ENCODE measurements at places on chromosomes 7 and 10.

DNA sequence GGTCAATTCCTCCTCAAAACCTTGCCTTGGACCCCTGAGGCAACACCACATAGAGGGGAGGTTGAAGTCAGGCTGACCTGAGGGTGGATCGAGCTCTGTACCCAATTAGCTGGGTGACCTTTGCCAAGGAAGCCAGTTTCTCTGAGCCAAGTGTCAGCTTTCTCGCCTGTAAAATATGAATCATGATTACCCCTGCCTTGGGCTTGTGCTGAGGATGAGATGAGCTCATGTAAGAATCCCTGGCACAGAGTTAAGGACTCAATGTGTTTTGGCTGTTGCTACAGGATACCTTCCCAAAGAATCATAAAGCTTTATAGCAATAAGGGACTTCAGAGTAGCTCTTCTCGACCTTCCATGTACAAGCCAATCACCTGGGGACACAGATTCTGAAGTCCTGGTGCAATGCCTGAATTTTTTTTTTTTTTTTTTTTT is 43.5 kb upstream of the CACUL1 start:
- ATAC-seq: no peak

DNA sequence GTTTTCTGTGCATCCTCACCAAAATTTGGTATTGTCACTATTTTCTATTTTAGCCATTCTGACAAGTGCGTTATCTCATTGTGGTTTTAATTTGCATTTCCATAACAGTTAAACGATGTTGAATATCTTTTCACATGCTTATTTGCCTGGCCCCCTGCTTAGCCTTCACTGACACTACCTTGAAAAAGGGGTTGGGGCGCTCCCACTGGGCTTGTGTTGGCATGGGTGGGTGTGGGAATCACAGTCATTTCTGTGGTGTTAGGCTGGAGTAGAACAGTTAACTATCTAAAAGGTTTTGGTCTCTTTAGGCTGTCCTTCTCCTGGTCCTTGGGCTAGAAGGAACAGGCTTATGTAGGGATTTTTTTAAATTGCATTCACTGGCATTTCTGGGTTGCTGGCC is 72.2 kb upstream of the TMEM140 start:
- ATAC-seq: no peak

DNA sequence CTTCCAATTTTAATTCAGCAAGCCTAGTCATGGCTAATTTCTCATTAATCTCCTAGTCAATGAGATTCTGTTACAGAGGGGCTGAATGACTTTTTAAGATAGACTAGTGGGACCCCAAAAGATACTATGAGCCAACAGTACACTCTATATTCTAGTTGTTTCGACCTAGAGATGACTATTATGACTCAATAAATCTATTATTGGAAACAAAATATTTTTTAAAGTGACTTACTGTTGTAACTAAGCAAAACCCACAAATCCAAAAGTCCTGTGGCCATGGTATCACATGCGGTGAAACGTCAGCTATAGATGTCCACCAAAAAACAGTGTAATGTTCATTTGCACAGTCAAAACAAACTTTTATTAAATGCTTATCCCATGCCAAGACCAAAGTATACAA is 95.3 kb upstream of the ADO start:
- no peak for ATAC-seq

DNA sequence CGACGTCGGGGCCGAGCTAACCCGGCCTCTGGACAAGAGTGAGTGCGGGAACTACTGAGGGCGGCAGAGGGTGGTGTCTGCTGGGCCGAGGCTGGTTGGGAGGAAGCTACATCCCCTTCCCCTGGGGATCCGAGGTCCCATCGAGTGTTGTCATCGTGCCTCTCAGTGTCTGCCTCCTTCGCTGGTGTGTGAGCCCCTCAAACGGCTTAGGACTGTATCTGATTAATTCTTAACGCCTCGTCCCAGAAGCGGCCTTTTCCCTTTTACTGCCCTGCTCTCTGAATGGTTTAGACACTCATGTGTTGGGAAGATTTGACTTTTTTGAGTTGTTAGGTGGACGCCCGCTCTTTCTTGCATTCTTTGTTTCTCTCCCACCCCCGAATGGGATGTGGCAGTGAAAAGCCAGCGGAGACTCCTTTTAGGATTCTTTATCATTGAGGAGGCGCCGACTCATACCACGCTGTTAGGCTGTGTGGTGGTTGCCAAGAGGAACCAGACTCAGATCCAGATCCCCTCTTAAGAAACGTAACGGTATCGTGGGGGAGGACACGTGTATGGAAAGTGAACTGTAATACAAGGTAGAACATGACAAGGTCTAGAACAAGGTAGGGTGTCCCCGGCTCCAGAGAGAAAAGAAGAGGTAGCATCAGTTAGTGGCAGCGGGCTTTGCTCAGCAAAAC is 631 bp downstream of the SUPV3L1 start:
- peak; percentile 30 for ATAC-seq

DNA sequence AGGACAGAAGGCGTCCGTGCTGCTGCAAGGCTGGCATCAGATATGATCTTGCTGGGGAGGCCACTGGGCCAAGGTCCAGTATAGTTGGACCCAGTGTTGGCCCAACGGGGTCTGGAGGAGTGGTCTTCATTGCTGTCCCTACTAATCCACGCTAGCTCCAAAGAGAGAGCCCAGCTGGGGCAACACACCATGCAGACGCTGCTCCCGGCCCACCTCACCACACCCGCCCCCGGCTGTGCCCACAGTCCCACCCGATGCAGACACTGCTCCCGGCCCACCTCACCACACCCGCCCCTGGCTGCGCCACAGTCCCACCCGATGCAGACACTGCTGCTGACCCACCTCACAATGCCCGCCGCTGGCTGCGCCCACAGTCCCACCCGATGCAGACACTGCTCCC is 121.5 kb downstream of the VIPR2 start:
- ATAC-seq: no peak

GRCh38 chr7:112143136-112143535 is 63.1 kb downstream of the DOCK4 start:
- no peak for ATAC-seq

DNA sequence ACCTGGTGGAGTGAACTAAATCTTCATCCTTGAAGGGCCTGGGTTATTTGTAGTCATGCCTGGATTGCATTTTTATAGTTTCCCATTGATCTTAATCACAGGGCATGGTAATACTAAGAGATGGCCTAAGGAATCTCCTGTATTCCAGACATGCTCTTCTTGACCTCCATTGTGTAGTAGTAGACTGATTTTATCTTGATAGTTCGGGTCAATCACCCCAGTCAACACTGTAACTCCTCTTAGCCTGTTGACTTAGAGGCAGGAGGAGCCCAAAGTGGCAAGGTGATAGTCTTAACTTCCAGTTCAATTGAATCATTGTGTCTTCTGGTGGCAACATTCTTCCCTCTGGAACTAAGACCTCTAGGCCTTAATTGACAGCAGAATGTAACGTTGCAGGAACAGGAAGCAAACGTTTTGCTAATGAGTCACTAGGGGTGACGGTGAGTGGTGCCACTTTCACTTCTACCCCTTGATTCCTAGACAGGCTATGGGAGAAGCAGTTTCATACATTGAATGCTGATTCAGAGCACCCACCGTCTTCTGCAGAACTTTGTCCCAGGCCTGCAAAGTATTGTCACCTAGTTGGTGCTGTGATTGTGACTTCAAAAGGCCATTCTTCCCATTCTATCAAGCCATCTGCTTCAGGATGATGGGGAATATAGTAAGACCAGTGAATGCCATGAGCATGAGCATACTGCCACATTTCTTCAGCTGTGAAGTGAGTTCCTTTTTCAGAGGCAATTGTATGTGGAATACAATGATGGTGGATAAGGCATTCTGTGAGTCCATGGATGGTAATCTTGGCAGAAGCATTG is 24.0 kb upstream of the PAPSS2 start:
- peak; percentile 96 for ATAC-seq

DNA sequence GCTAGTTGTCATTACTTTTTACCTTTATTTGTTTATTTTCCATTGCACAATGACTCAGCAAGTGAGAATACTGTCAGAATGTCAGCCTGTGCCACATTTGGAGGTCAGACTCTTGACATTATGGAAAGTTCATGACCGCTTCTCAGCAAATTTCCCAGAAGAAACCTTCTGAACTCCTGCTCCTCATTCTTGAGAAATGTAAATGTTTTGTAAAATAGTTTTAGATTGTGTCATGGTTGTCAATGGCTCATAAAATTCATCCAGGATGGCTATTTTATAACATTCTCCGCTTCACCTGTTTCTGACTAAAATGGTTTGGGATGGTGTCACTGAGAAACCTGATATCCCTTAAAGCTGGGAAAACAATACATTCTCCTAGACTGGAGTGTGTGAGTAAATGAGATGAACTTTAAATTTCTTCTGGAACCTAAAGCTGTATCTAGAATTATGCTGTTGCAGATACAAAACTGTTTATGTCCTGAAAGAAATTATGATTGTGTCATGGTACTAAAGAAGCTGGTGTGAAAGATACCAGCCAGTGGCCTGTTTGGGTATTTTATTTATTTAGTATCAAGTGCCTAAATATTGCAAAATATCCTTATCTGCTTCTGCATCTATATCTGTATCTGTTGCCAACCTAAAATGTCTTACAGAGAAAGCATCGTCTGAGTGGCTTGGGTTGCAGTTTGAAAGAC is 671.7 kb downstream of the GATA3 start:
- ATAC-seq: no peak

GRCh38 chr10:84140036-84140379 is 699 bp downstream of the GHITM start:
- no peak for ATAC-seq

DNA sequence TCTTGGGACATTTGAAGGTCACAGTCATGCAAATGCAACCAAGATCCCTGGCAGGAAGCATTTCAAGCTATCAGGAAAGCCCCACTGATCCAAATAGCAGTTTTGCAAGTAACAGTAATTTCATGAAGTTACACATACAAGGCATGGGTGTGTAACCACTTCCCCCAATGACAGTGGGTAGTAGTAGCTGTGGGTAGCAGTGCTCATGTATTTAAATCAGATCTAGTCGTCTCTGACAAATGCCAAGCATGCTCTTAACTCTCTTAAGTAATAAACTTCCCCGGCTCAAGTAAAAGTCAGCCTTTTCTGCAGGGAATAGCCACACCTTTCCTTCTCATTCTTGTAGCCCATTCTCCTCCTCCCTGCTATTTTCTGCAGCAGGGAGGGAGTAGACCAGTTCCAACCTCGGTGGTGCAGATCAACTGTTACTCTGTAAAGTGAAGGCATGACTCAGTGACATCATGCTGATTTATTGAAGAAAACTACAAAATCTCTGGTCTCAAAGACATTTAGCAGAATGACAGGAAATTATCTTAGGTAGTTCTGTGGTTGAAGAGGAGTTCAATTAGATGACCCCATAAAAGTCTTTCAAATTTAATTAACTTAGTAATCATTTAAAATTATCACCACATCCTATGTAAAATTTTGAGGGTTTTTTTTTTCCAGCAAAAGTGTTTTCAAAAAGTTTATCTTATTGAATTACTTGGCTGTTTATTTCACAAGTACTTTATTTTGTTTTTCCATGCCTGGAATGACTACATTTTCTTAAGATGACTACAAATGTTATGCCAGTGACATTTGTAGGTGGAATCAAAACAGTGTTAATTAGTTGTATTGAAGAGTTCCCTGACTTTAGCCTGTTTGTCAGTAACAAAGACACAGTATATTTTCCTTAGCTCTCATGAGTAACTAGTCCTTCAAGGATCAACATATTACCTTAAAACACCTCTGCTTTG is 568.3 kb downstream of the INHBA start:
- no peak for ATAC-seq

DNA sequence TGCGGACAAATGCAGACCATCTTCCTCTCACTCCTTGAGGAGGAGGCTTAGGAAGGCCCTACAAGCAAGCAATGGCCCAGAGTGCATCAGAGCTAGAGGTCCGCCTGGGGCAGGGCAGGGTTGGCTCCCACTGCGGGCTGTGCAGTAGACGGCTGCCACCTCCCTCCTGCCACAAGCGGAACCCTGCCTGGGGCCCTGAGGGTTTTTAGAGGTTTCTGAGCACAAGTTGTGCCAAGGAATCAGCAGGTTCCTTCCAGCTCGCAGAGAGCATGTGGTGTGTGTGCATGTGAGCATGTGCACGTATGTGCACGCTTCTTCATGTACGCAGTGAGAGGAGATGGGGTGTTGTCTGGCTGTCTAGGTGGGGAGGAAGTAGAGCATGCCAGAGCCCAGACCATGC is 25.9 kb upstream of the SMARCD3 start:
- no peak for ATAC-seq

- no peak for ATAC-seq
These were observed 173.6 kb downstream of the SH3PXD2A start for GRCh38 chr10:103681617-103682399.

GRCh38 chr10:92811986-92812385 is 36.3 kb upstream of the EXOC6 start:
- ATAC-seq: no peak

DNA sequence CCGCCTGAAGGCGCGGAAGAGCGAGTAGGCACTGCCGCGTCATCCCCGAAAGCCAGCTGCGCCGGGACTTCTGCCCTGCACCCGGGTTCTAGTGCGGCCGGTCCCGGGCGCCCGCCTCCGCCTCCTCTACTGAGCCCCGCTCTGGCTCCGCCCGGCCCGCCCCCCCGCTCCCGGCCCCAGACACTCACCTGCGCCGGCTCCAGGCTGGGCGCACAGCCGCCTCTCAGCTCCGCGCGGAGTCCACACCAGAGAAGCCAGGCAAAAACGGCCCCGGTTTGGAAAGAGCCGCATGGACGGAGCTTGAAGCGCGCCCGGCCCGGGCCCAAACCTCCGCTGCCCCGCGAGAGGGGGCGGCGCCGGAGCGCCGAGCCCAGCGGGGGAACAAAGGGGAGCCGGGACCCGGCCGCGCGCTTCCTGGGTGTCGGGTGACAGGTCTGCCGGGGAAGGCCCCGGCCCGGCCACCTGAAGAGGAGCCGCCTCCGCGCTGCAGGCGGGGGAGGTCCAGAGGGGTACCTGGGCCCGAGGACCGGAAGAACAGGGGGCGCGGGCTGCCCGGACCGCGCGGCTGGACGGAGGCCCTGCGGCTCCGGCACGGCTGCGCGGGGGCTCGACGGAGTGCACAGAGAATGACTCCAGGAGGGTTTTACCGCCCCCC is 168.2 kb downstream of the NRF1 start:
- peak; percentile 58 for ATAC-seq

DNA sequence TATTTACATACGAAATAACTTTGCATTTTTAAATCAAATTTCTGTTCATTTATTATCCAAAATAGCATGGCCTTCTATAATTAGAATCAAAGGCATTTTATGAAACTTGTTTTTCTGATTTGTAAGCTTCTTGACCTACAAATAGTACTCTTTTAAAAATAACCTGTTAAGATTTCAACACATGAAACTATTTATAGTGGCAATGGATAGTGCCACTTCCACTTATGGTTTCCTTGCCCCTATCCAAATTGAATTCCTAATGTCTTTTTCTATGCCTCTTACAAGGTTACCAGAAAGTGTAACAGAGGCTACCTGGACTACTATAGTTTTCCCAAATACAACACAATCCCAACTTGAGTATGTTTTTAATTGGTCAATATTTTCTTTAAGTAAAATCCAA is 263.5 kb downstream of the SEMA3D start:
- no peak for ATAC-seq
